ENCODE measurements at places on chromosomes 4 and X.

- no peak for DNase-seq
Observed at GRCh38 chr4:6332042-6332668, 62.5 kb downstream of the WFS1 start.

- DNase-seq: no peak
Observed at GRCh38 chr4:5259471-5259870, 208.2 kb downstream of the STK32B start.

- no peak for DNase-seq
Observed at GRCh38 chrX:104435249-104435648, 130.8 kb upstream of the IL1RAPL2 start.

GRCh38 chr4:168744021-168744420 is 247.2 kb downstream of the PALLD start:
- DNase-seq: no peak

GRCh38 chr4:10596586-10597290 is 87.8 kb downstream of the CLNK start:
- DNase-seq: no peak

DNA sequence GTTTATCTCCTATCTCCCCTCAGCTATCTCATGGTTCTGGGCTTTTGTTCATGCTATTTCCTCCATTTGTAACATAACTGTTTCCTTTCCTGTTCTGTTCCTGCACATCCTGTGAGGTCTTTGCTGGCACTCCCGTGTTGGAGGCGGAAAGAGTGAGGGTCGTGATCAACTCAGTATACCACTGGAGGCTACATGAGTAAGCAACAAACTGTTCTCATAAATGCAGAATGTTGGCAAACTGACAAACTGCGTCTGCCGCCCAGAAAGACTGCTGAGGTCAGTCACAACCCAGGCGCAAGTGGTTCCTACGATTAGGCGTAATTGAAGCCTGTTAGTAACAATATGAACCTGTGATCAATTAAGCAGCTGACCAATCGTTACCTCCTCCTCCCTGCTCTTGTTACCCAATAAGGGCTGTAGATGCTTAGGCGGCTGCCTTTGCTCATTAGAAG is 48.8 kb downstream of the C4orf33 start:
- no peak for DNase-seq
